Mucosa of descending colon (tissue), 3 donors: ENCODE measurements at places on chromosomes 7 and 10.

DNA sequence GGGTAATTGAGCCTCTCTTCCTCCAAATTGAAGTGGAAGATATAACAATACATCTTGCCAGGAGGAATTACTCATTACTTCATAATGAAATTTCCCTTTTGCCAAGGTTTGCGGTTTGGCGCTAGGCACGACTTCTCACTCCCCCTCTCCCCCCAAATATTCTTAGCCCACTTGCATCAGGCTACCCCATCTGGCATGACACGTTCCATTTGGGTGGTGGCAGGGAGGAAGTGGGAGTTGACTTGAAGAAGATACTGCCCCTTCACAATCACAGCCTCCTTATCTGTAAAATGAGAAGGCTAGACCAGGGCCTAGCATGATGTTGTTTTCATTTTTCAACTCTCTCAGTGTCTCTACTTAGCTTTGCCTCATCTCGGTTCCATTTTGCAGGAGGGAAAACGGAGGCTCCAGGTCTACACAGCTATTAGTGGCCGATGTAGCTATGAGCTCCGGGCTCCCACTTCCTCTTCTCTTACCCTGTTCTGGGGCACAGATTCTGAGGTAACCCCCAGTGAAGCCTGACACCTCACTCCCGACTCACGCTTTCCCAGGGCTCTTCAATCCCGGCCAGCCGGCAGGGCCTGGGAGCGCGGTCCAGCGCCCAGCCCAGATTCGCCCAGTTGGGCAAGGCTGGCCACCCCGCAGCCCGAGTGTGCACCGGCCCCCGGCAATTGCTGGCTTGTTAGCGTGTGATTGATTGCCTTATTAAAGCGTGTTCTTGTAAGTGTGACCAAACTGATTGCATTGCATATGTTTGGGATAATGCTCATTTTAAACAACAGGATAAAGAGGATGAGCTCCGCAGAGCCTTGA is 6.5 kb downstream of the EVX1 start:
- no peak for DNase-seq

DNA sequence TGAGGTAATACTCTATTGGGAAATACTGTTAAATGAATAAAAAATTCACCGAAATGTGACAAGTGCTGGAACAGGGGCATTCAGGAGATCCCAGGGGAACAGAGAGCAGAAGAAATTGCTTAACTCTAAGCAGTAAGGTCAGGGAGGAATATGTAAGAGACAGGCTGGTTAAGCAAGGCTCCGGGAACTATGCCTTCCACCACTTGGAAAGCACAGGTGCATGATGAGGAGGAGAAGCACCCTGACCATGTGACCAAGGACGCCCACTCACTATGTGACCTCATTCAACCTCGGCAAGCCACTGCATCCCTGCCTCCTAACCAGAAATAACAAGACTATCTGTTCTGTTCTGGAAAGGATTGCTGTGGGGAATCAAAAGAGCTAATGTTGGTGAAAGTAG is 218.4 kb downstream of the ELMO1 start:
- no peak for DNase-seq

- DNase-seq: no peak
Observed at GRCh38 chr7:33145156-33145555, 15.8 kb downstream of the BBS9 start.

- DNase-seq: no peak
Observed at GRCh38 chr10:33066558-33067236, 108.7 kb upstream of the ITGB1 start.

GRCh38 chr10:19480353-19480752 is 335.9 kb upstream of the PLXDC2 start:
- no peak for DNase-seq

- DNase-seq: no peak
Observed at GRCh38 chr7:38330861-38331621, 57.6 kb upstream of the TARP start.

DNA sequence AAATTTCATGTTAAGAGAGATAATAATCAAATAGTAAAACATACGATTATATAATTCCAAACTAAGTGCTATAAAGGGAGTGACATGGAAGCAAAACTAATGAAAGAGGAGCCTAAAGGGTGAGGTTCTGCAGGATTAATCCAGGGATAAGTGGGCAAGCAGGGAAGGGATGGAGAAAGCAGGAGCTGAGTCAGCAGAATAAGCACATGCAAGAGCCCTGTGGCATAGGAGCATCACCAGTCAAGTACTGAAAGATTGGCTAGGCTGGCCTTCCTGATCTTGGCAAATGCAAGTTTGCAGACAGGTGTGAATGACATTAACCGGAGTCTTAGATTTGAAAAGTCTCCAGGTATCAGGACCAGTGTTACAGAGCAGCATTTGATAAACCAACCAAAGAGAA is 336.4 kb downstream of the ELMO1 start:
- no peak for DNase-seq
